ENCODE measurements at places on chromosomes 3 and 15. TPM values are rescaled to one million over a fixed set of nuclear protein-coding genes. Genes with fewer than 3 reads are reported as not detected.

The WDR73 gene
- total RNA-seq: 40.4 TPM

The P3H2 gene
- total RNA-seq: 42.0 TPM

The COL6A6 gene
- not detected for total RNA-seq

The GHRL gene
- not detected for total RNA-seq

The CPN2 gene
- not detected for total RNA-seq

The CNTN3 gene
- not detected for total RNA-seq

The FOXL2NB gene
- 1.4 TPM for total RNA-seq

The ARGFX gene
- not detected for total RNA-seq

The TMEM40 gene
- total RNA-seq: 0.42 TPM

The SGO1 gene
- 18.5 TPM for total RNA-seq

Data from A549 treated with DMSO at 1 μM for 4 hours (cell line).